Caudate nucleus (tissue), 63 donors: ENCODE measurements at places on chromosomes 5 and 9.

DNA sequence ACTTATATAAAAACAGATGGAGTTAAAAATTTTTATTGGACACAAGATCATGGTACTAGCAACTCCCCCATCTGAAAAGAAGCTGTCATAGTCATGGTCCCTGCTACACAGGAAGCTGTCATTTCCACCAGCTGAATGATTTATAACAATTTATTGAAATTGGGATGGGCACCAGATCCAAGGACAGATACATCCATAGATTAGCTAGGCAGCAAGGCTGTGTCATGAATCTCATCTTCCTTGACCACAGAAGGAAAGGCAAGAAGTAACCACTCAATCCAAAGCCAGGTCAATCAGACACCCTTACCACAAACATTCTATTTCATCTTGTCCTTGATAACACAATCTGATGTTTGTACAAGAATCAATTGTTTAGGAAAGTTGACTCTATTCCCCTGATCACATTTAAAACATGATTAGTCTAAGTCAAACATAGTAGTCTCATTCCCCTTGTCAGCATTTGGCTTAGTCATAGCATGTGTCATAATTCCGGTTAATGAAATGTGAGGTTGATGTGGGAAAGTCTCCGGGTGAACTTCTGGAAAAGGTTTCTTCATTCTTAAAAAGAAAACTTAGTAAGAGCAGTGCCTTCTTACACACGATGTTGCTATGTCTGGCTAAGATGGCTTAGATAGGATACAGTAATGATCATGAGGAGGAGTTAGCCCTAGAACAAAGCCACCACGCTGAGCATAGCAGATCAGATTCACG, 462.6 kb upstream of the PAPPA start:
- no peak for DNase-seq

DNA sequence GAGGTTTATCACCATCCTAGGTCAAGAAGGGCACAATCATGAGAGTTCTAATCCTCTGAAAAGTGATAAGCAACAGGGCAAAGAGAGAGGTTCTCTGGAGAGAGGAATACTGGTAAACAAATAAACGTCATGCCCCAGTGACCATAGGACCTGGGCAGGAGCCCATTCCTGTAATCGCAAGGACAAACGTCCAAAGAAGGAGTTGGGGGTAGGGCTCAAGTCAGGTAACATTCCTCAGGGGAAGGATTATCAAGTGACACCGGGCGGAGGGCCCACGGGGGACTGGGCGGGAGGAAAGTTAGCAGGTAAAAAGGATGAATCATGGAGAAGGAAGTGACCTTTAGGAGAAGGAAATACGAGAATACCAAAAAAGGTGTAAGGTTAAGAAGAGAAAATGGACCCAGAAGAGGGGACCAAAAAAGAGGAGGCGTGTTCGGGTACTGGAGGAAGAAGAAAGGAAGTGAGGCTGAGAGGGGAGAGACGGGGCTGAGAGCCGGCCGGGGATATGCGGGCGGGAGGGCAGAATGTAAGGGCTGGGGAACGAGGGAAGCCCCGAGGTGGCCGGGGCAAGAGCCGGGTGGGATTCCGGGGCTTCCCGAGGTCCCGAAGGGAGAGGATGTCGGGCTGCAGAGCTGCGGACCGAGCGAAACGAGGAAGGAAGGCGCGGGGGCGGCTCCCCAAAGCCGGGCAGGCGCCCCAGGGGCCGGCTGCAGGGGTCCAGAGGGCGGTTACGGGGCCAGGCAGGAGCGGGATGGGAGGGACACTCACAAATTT, 583 bp downstream of the DIAPH1 start:
- DNase-seq, result no peak

- DNase-seq, result no peak
These were observed 966.3 kb upstream of the C9orf72 start for GRCh38 chr9:28539434-28540070.

DNA sequence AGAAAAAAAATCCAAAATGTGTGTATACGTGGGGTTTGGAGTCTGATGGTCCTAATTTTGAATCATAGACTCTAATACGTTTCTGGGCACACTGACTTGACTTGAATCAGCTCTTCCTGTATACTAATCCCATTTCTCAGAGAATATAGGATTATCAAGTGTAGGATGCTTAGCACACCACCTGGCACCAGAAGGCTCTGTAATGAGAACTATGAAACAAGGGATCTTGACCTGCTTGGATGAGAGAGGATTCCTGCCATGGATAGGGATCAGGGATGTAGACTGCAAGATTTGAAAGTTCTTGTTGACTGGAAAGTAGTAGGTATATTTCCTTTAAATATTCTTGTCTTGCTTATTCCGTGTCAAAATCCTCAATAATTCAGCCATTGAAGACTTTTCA, 7.8 kb downstream of the HSPA4 start:
- DNase-seq, result no peak

- no peak for DNase-seq
These were observed 4.7 kb upstream of the GPR151 start for GRCh38 chr5:146520731-146521130.

- no peak for DNase-seq
These were observed 63.9 kb downstream of the MAT2B start for GRCh38 chr5:163569284-163569683.

- no peak for DNase-seq
These were observed 62.0 kb upstream of the PHF24 start for GRCh38 chr9:34896112-34896511.

- no peak for DNase-seq
These were observed 24.5 kb downstream of the RANBP17 start for GRCh38 chr5:170886210-170886894.

DNA sequence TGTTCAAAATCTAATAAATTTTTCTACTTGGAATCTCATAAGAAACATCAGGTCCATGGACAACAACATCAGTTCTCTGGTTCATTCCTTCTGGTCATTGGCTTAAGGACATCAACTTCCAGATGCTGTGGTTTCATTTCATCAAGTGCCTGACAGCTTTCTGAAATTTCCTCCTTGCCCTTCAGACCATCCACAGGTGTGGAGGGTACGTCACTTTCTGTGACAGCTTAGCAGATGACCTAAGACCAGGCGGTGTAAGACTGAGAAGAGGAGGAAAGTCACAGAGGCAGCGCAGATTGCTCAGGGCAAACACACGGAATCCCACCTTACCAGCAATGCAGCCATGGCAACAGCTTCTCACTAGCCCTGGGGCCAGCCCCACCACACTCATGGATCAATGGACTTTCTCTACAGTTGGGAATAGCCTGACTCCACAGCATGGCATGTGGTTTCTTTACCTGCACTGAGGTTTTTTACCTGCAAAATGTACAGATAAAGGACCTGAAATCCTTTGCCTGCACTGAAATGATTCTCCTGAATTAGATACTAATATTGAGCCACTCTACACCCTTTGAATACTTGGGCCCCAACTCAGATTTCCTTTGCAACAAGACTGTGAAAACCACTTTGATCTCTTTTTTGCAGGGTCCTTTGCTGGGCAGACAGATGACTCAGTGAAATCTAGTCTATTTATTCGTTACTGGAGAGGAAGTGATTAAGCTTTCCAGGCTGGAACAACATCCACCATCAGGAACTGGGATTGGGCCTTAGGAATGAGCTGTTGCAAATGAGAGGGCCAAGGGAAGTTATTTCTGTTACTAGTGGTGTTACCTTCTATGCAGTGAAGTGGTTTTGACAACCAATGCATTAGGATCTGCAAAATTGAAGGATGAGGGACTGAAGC, 26.9 kb downstream of the TICAM2 start:
- no peak for DNase-seq

- no peak for DNase-seq
These were observed 29.4 kb downstream of the OCLN start for GRCh38 chr5:69522035-69522434.

- no peak for DNase-seq
These were observed 71.2 kb upstream of the CNTLN start for GRCh38 chr9:17063535-17064135.

- no peak for DNase-seq
These were observed 278.2 kb downstream of the PSAT1 start for GRCh38 chr9:78575081-78575480.

DNA sequence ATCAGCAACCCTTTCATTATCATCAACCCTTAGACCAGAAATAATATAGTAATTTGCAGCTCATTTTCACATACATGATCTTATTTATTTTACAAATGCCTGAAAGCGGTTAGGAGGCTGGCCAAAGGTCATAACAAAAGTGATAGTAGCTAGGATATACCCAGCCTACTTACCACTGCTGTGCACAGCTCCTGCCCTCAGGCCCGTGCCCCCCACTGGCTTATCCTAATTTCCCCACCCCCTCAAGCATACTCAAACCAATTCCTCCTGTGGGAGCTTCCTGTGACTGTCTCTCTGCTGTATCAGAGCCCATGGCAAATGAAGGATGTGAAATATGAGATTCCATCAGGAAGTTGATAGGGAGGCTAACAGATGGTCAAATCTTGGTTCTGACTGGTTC, 14.8 kb downstream of the FAM219A start:
- no peak for DNase-seq

- DNase-seq, result no peak
These were observed 76.6 kb downstream of the PSD2 start for GRCh38 chr5:139872052-139872766.

DNA sequence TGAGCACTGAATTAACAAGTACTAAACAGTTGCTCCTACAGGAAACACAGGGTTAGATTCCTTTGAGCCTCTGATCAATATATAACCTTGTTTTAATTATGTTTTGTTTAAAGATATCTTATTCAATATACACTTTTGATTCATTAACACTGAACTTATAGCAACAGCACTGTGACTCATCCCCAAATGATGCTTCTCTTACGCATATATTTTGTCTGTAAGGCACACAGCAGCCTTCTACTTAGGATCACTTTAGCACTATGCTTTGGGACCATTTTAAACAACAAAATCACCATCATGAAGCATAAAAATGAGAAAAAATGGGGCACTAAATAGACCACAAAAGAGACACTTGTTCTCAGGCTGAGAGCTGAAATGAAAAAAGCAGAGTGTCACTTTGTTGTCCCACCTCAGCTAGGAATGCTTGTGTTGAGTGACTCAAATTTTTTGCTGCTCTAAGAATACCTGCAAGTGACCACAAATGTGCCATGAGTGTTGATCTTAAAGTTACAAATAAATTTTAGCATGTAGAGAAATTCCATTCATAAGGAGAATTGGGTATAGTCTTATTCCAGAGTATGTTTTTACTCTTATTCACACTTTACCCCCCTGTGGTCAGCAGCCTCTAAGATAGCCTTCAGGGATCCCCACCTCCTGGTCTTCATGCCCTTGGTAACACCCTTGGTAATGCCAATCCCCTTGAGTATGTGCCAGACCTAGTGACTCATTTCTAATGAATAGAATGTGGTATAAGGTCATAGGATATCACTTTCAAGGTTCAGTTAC, 252.7 kb upstream of the IL12B start:
- no peak for DNase-seq

DNA sequence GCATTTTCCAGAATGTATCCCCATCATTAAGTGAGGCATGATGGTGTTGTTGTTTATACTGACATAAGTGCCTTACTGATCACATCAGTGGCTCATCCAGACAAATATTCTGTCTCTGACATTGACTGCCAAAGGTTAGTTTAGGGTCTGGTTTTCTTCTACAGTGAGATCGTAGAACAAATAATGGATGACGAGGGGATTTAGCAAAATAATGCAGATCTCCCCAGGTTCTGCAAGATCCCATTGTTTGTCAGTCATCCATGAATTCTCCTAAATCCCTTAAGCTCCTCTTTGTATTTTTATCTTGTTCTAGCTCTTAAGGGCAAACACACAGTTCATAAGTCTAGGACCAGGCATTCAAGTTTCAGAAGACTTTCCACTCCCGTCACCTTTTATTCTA, 93.1 kb upstream of the DHFR start:
- no peak for DNase-seq

DNA sequence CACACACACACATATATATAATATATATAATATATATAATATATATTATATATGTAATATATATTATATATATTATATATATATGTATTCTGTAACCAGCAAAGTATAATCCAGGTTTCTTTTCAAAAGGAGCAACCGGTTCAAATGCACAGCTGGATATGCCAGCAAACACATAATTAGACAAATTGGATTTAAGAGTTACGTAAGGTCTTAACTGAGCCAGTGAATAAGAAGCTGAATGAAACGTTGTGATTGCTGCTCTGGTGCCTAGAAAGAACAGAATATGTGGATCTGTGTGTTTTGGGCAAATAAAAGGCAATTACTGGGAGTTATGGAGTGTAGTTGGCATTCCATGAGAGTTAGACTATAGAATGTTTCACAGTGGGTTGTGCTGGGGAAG, 178.1 kb downstream of the SLF1 start:
- no peak for DNase-seq

DNA sequence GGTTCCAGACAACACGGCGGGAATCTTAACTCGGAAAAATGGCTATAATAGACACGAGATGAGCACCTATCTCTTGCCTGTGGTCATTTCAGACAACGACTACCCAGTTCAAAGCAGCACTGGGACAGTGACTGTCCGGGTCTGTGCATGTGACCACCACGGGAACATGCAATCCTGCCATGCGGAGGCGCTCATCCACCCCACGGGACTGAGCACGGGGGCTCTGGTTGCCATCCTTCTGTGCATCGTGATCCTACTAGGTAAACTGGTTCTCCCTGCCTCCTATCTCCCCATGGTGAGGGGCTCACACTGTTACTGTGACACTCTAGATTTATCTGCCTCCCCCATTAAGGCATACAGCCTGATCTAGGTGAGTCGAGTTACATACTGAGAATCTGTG, 124.2 kb downstream of the CDH6 start:
- no peak for DNase-seq

GRCh38 chr9:109780453-109781033, 545 bp downstream of the PALM2AKAP2 start:
- DNase-seq, result no peak

- no peak for DNase-seq
These were observed 36.8 kb downstream of the SAXO1 start for GRCh38 chr9:18996211-18996610.

DNA sequence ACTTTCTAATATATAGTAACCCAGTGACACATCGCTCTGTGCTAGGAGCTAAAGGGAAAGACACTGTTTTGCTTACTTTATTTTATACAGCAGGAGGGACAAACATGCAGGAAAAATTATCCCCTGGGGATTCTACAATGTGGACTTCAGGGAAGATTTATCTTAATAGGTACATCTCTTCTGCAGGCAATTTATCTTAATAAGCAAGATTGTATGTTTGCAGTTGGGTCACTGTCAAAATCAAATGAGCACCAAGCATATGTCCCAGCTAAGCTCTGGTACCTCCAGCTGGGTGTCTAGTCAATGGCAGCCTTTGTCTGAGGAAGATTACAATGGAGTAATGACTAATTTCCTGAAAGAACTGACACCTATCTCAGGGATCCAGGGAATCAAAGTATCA, 309.9 kb upstream of the PANK3 start:
- no peak for DNase-seq
